Urinary bladder (tissue), 4 donors: ENCODE measurements at places on chromosomes 4 and X. TPM values are rescaled to one million over a fixed set of nuclear protein-coding genes. Genes with fewer than 3 reads are reported as not detected.

SAGE1 gene
- not detected for total RNA-seq

ENOPH1 gene
- 35.7 TPM for total RNA-seq

CCKAR gene
- total RNA-seq, result 0.26 TPM

FDCSP gene
- 1.7 TPM for total RNA-seq

DIPK2B gene
- total RNA-seq, result 18.3 TPM

ODAPH gene
- not detected for total RNA-seq
